ENCODE measurements at places on chromosomes 13 and 19. TPM values are rescaled to one million over a fixed set of nuclear protein-coding genes. Genes with fewer than 3 reads are reported as not detected.

DNA sequence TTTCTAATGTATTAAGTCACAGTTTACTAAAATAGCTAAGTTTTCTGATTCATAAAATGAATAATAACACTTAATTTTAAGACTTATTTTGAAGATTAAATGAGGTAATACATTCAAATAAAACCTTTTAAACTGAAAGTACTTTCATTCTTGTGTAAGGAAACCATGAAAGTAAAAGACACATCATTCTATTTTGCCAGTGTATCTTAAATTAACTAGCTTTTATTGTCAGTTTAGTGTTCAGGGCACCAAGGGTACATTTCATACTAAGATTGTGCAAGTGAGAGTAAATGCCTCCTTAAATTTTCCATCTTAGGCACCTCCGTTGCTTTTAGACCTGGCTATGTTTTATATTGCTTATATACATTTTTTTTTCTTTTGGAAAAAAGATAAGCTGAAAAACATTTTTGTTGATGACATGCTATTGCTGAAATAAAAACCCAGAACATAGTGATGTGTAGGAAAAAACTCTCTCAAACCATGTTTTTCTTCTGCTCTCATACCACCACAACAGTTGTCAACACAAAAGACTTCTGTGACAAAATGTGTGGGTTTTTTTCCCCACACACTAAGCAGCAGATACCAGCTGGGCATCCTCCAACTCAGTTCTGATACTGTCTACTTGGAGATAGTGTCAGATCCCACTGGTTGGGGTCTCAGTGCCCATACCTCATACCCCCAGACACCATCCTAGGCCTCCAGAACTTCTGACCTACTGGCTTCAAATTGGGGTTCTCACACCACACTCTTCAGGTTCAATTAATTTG lies 30.7 kb upstream of the LPAR6 start:
- no peak for DNase-seq

DNA sequence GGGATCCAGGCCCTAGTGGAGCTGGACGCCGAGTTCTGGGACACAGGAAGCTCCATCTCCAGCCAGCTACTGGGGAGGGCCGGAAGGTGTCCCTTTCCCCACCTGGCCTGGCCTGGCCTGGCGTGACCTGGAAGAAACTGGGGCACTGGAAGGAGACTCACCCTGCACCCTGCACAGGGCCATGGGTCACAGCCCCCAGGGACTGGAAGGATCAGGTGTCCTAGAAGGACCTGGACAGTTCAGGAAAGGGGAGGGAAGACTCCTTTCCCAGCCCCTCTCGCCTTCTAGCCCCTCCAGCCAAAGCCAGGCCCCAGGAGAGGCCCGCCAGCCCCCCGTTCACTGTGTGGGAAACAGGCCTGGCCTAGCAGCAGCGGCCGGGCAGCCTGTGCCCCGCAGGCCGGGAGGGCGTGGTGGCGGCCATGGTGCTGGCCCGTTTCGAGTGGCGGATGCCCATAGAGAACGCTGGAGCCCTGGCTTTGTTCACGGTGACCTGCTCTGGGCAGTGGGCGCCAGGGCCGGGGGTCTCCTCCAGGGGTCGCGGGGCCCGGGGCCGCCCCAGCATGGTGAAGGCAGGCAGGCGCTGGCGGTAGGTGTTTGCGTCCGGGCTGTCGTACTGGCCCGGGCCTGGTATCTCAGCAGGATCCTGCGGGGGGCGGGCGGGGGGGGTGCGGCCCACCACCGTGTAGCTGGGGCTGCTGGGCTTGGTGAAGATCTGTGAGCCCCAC lies 2.8 kb upstream of the SHC2 start:
- DNase-seq = peak; percentile 64

DNA sequence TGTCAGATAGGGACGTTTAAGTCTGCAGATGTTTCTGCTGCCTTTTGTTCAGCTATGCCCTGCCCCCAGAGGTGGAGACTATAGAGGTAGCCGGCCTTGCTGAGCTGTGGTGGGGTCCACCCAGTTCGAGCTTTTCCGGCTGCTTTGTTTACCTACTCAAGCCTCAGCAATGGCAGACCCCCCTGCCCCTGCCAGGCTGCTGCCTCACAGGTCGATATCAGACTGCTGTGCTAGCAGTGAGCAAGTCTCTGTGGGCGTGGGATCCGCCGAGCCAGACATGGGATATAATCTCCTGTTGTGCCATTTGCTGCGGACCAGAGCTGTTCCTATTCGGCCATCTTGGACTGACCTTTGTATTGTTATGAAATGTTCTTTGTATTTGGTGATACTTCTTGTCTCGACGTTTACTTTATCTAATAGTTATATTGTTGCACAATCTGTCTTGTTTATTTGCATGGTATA lies 46.3 kb downstream of the NBEA start:
- no peak for DNase-seq

DNA sequence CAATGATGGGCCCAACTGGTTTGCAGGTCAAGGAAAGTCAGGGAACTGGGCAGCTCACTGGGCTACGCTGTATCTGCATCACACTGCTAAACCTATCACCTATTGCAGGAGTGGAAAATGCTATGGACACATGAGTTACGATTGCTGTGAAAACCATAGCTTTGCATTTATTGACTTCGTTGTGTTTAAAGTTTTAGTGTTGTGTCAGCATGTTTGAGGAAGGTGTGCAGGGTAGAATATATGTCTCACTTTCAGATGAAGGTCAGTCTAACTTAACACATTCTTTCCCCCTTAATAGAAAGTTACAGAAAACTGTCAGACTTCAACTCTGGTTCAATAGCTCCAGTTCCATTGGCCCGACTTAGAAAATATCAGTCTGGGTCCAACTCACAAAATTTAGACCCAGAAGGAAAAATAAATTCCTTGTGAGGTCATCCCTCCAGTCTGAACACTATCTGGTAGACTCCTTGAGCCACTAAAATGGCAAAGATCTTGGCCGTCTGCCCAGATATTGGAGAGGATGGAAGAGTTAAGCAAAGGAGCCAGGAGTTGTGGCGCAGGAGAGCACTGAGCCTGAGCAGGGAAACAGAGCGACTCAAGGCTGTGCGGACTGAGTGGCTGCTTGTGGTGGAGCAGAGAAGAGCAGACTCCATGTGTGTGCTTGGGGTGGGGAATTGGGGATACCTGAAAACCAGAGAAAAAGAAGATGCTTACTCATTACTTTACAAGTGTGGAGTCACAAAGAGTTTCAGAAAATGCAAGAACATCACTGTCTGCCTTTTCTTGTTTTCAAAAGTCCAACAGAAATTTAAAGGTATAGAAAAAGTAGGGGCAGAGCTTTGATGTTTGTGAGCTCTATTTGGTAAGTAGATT lies 518.5 kb downstream of the FGF9 start:
- no peak for DNase-seq

- no peak for DNase-seq
Measured at GRCh38 chr19:3615524-3616135, 9.0 kb upstream of the TBXA2R start.

DNA sequence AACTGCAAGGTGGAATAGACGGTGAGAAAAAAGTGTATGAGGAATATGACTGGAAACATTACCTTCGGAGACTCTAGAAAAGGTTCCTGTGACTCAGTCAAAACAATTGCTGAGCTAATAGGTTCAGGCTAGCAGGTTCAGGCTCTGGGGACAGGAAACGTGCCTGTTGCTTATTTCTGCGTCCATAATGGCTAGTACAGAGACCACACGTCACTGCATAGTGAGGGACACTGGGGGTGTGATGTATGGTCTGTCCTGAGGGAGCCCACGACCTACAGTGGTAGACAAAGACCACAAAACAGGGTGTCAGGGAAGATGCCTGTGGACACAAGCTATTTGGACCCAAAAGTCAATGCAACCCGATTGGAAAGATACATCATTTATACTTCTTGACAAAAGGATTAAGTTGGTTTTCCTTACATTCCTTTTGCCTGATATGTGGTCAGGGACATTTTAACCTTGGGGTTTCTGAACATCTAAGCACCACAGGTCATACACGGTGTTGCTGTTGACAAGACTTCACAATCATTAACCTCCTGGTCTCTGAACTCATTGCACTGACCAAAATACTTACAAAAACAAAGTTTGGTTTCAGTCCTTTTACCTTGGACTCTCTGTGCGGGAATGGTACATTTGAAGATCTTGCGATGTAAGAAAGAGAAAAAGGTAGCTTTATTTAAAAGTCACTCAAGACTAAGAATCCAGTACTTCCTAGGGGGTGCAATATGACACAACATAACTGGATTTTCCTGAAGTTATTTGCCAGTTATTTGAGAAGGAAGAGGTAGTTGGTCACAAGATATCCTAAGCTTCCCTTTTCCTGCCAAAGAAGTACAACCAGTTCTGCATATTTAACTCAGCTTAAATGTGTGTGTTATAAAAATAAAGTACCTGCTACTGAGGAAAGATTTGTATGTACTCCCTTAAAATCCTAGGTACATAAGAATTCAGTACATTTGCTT lies 20.0 kb downstream of the CRYL1 start:
- DNase-seq = no peak

DNA sequence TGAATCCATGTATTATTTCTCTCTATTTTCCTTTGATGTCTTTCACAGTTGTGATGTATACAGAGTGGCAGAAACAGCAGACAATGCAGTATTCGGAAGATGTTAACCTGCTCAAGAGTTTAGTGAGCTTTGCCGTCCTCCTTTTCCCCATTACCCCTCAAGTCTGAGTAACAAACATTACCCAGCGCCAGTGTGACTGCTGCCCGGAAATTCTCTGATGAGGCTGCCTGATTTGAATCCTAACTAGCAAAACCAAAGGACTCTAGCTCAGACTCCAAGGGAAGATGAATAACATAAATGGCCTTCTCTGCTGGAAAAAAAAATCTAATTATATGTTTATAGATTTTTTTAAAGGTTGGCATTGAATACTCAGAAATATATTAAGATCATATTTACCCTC lies 247.3 kb upstream of the SOX21 start:
- DNase-seq = no peak

DNA sequence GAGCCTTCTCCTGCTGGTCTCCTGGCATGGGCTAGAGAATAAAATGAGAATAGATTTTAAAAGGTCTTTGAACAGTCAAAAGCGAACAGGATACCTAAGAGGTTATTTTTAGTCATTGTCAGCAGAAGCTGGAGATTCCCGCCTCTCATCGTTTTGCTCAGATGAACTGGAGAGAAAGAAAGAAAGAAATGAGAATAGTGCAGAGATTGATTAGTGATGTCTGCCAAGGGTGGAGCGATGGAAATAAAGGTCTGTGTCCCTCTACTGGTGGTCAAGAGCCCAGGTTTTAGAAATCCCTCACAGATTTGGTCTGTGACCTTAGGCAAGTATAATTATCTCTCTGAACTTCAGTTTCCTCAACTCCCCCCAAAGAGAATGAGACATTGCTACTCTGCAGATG lies 5.3 kb downstream of the NCAN start:
- no peak for DNase-seq

GRCh38 chr19:22261596-22261995 lies 24.6 kb upstream of the ZNF729 start:
- DNase-seq = no peak

- DNase-seq = peak; percentile 82
Measured at GRCh38 chr19:1213391-1214286, 8.1 kb downstream of the STK11 start.

- no peak for DNase-seq
Measured at GRCh38 chr19:18526316-18526715, 4.4 kb upstream of the ELL start.

GRCh38 chr19:7910321-7911161 lies 4.1 kb upstream of the TGFBR3L start:
- DNase-seq = no peak

- DNase-seq = peak; percentile 78
Measured at GRCh38 chr19:4374498-4375163, 25.7 kb downstream of the SH3GL1 start.

GRCh38 chr19:7868326-7868670 lies 5.9 kb downstream of the PRR36 start:
- DNase-seq = no peak

GRCh38 chr19:47296036-47296435 lies 13.6 kb upstream of the C5AR1 start:
- DNase-seq = peak; percentile 69

GRCh38 chr13:99972190-99972731 lies 694 bp upstream of the ZIC5 start:
- no peak for DNase-seq

- no peak for DNase-seq
Measured at GRCh38 chr19:49297403-49297802, 27.6 kb downstream of the SLC6A16 start.

DNA sequence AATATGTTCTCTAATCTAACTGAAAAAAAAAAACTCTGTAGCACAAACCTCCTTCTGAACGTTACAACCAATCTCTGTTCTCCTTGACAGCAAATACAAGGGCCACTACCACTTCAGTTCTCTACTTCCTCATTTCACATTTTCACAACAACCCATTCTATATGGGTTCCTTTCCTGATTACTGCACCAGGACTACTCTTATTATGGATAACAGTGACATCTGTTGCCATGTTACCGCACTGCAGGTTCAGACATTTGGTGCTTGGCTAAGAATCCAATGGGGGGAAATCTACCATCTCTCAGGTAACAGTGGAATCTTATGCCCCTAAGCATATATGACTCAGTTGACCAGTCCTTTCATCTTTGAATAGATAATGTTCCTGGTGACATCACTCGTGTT lies 11.6 kb upstream of the FPR3 start:
- DNase-seq = no peak

- no peak for DNase-seq
Measured at GRCh38 chr19:13037161-13037560, 41.9 kb downstream of the NFIX start.

GRCh38 chr19:48896191-48896720 lies 2.3 kb downstream of the TULP2 start:
- DNase-seq = peak; percentile 68

DNA sequence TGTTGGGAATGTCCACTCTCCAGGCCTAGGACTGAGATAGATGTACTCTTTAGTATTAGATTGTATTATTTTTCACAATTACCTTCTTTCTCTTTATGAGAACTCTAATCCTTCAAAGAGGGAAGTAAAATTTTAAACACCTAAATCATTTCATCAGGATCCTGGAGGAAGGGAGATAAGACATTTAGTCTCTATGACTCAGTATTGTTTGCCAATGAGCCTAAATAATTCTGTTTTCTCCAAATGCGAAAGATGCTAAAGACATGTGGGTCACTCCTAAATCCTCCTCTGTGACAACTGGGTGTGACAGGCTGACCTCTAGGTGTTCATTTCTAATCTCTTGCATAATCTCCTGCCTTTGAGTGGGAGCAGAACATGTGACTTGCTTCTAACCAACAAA lies 1736.6 kb upstream of the MIR17HG start:
- DNase-seq = no peak

DNA sequence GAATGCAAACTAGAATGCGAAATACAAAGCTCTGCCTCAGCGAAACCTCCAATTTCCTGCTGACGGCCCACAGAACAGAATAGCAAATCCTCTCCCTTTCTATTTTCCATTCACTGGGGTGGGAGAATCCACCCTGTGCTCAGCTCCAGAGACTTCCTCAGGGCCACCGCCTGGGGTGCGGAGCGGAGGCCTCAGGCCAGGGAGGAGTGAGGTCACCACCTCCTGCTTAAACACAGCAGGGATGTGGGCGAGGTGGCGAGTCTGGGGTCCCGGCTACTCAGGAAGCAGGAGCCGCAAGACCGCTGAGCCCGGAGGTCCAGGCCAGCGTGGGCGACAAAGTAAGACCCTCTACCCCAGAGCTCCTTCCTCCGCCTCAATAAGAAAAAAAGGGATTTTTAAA lies 666 bp upstream of the ZNF320 start:
- DNase-seq = no peak

The HCST gene
- polyA plus RNA-seq = 5.3 TPM

The PTPRH gene
- polyA plus RNA-seq = 0.32 TPM

The FPR1 gene
- 2.0 TPM for polyA plus RNA-seq

The FGF9 gene
- 19.6 TPM for polyA plus RNA-seq

The CLEC4G gene
- polyA plus RNA-seq = 0.20 TPM

The SOX1 gene
- polyA plus RNA-seq = not detected

The MED29 gene
- polyA plus RNA-seq = 36.2 TPM

The CFAP97D2 gene
- 2.1 TPM for polyA plus RNA-seq

The KLK12 gene
- polyA plus RNA-seq = 1.1 TPM

All from left lung (tissue), 14 donors.